Psoas muscle (tissue), 8 donors: ENCODE measurements at places on chromosomes 4 and X. TPM values are rescaled to one million over a fixed set of nuclear protein-coding genes. Genes with fewer than 3 reads are reported as not detected.

DNA sequence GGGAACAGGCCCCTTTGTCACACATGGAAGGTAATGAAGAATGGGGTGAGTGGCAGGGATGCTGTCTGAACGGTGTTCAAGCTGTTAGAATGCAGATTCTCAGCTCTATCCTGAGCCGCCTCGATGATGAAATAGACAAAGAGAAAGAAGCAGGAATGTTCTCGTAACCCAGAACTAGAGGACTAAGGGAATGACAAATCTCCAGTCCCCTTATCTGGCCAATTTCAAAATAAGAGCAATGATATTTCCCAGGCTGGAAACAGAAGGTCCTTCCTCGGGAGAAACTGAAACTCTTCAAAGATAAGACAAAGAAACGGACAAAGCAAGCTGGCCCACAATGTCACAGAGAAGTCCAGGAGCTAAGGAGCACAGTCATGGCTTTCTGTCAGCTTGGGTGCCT is 29.5 kb upstream of the MTNR1A start:
- DNase-seq = no peak

GRCh38 chr4:8477676-8478075 is 37.1 kb downstream of the TRMT44 start:
- DNase-seq = no peak

GRCh38 chrX:80807606-80807991 is 2.1 kb downstream of the BRWD3 start:
- DNase-seq = no peak

- DNase-seq = no peak
These were observed 16.3 kb upstream of the FAT1 start for GRCh38 chr4:186739802-186740434.

DNA sequence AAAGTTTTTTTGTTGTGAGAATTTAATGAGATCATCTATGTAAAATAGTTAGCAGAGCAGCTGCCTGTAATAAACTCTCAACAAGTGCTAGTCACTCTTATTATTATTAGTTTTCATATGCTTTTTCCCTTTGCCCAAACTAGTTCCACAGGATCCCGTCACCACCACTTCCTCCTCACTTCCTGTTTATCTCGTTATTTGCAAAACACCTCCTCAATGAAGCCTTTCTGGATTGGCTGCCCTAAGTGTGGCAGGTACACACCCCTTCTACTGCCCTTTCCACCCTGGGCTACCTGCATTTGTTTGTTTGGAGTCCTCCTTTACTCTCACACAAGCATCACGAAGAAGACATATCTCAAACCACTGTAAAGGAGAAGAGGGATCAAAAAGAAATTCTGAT is 54.4 kb upstream of the KLF3 start:
- no peak for DNase-seq

The ZNF185 gene
- 1.5 TPM for total RNA-seq

DNA sequence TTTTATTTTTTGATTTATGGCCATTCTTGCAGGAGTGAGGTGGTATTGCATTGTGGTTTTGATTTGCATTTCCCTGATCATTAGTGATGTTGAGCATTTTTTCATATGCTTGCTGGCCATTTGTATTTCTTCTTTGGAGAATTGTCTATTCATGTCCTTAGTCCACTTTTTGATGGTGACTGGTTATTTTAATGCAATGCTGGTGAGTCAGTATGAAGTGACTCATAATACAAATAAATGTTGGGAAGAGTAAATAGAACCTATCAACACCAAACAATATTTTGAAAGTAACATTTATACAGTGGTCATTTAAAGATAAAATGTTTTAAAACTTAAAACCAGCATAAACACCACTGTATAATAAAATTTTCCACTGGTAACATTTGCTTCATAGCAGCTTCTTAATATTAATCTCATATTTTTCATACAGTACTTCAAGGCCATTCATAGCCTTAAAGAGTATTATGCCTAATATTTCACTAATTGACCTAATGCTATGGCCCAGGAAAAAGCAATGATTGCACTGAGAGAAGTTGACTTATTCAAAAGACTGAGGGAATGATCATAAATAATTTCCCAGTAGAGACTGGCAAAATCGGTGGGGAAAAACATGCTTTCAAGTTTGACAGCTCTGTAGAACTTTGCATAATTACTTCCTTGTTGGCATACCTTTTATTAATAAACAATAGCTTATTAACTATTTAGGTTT is 33.9 kb downstream of the CASK start:
- no peak for DNase-seq

GRCh38 chrX:48933757-48934156 is 14.9 kb upstream of the PIM2 start:
- DNase-seq = no peak

The MAGEA9B gene
- not detected for total RNA-seq

DNA sequence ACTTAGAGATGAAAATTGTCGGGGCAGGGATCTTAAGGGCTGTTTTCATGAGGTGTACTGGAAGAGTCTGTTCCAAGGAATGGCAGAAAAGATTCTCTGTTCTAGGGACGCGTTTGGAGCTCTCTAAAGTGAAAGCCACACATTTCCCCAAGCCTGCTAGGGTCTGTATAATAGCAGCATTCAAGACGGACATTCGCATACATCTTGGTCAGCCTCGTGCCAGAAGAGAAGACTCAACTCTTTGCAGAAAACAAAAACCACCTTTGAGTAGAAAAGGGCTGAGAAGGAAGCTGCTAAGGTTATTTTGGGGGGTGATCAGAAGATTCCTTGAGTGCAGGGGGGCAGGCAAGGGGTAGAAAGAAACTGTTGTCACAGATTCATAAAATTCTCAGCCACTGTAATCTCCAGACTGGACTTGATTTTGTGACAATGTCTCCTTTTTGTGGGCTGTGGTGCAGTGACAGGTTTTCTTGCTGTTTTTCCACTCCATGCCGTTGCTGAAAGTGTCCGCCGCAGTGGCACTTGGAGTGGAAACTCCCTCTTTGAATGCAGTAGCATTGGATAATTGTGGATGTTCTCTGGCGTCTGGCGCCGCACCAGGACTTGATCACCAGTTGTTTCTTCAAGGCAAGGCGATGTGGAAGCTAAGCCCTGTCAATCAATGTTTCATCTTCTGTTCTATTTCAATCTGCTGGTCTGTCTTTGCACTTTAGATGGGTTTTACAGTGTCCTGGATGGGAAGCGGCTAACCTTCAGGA is 2.9 kb downstream of the GYG2 start:
- no peak for DNase-seq

DNA sequence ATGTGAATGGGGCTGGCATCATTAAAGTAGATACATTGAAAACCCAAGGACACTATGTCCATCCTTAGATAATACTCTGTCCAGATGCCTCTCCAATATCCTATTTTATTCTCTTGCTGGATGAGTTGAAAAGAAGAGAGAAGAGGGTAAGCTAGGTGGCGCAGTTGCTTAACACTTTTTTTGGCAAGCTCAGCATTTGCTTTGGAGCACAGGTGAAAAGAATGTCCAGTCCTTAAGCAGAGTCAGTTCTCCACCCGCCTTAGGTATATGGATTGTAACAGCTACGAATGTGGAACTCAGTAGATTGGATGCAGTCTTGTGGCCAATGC is 208.4 kb downstream of the NWD2 start:
- DNase-seq = no peak

- no peak for DNase-seq
These were observed 3.2 kb upstream of the VGLL1 start for GRCh38 chrX:136528645-136529315.

DNA sequence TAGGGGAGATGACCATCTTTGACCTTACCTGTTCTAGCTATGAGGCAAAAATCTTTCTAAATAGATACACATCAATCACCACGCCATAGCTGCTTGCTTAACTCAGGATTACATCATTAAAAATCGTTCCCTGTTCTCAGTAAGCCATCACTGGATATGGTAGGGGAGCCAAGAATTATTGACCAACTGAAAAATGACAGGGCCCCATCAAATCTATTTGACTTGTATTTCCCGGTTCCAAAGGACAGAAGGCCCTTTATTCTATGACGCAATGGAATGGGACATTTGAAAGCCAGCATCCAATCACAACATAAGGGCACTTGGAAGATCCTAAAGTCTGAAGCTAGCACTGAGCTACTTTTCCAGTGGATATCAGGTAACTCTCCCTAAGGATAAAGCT is 75.6 kb upstream of the NOCT start:
- DNase-seq = no peak

GRCh38 chr4:84146300-84146959 is 352.7 kb downstream of the NKX6-1 start:
- DNase-seq = no peak

The HS3ST1 gene
- total RNA-seq = 0.05 TPM

The MXD4 gene
- 36.7 TPM for total RNA-seq

The XG gene
- 0.99 TPM for total RNA-seq

The DDIT4L gene
- 286 TPM for total RNA-seq

DNA sequence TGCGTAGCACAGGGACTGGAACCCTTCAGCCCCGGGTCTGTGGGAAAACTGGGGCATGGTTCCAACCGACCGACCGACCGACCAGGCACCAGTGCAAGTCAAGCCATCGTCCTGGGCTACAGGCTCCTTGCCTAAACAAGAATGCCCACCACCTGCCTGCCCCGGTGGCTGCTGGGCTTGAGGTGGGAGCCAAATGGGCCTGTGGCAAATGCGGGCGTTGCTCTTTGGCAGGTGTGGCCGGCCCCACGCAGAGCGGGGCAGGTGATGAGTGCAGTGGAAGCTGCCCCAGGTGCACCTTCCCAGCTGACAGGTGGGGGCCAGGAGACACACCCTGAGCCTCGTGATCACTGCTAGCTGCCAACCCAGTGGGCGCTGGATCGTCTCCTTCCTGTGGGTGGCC is 77.9 kb downstream of the MTMR1 start:
- DNase-seq = no peak

The ADH1C gene
- total RNA-seq = 3.2 TPM

DNA sequence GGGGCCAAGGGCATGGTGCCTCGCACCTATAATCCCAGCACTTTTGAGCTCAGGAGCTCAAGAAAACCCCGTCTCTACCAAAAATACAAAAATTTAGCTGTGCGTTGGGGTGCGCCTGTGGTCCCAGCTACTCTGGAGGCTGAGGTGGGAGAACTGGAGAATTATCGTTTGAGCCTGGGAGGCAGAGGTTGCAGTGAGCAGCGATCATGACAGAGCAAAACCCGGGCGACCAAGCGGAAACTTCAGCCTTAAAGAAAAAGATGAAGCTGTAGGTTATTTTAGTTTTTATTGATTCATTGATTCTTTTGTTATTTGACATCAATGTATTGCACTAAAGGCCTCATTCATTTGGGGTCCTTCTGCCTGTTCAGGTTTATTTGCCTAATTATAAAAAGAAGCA is 5.4 kb downstream of the TMPRSS11F start:
- no peak for DNase-seq

The BTC gene
- 0.22 TPM for total RNA-seq

The PNMA6F gene
- not detected for total RNA-seq

DNA sequence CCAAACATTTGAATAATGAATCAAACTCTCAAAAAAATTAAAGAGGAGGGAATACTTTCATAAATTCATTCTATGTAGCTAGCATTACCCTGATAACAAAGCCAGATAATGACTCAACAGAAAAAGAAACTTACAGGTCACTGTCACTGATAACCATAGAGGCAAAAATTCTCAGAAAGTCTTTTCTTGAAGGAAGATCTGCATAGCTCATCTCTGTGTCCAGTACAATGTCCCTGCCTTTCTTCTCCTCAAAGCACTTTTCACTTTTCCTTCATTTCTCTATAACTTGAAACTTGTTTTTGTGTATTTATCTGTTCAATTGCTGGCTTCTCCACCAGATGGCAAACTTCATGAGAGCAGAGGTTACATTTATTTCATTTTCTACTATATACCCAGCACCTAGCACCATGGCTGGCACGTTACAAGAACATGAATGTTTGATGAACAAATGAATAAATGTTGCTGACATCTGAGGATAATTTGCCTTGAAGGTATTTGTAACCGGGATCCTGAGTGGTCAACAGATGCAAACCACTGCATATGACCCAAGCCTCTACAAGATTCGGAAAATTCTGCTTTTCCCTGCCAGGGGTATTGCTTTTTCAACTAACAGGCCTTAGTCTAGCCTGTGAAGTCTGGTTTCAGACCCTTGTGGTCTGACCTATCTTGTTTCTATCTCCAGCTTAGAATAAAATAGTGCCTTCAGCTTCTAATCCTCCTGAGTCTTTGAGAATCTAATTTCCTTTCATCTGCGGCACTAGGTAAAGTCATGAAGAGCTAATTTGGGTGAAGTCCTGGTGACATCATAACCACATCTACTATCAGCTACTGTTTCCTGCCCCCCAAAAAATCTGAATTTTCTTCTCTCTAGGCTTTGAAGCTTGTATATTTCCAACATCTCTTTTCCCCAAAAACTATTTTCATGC is 52.5 kb upstream of the ANTXR2 start:
- no peak for DNase-seq

- DNase-seq = peak; percentile 38
These were observed 101.2 kb downstream of the NCAPG start for GRCh38 chr4:17912011-17912410.

The N4BP2 gene
- total RNA-seq = 3.5 TPM
